T-helper 2 cell (primary cell): ENCODE measurements at places on chromosomes 2 and 18.

GRCh38 chr2:26034637-26034992 lies 731 bp downstream of the RAB10 start:
- DNase-seq: no peak

- DNase-seq: no peak
These were observed 176.9 kb downstream of the VAPA start for GRCh38 chr18:10090668-10091067.

GRCh38 chr18:24662412-24662821 lies 202.0 kb downstream of the HRH4 start:
- no peak for DNase-seq

DNA sequence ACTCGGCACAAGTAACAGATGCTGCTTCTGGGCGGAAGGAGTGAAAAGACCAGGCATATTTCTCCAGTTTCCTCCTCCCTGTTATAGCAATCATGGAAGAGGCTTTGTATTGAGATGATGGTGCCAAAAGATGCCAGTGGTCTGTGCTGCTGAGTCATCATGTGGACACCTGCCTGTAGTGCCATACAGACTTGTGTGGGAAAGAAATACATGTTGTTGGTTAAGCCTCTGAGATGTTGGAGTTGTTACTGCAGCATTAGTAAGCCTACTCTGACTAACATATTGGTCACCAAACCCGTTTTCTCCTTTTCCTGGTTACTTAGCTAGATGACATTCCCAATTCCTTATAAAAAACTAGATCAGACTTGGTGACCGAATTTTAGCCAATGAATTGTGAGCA lies 356.9 kb downstream of the ZNF521 start:
- DNase-seq: no peak

- DNase-seq: no peak
These were observed 87.1 kb downstream of the TSHZ1 start for GRCh38 chr18:75297731-75298130.

DNA sequence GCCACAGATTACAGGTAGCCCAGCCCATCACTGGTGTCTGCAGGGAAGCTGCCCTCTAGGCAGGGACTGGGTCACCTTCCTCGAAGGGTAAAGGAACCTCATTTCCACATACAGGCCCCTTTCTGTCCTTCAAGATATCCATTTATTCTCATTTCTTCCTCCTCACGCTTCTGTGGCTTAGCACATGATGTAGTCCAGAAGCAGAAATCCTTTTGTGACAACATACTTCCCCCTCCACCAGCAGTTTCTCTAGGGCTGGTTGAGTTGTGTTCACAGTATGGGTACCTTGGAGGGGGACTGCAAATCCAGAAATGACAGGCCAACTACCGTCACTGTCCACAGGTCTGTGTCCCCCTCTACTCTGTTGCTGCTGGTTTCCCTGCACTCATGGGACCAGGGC lies 364.9 kb downstream of the ANAPC1 start:
- no peak for DNase-seq

DNA sequence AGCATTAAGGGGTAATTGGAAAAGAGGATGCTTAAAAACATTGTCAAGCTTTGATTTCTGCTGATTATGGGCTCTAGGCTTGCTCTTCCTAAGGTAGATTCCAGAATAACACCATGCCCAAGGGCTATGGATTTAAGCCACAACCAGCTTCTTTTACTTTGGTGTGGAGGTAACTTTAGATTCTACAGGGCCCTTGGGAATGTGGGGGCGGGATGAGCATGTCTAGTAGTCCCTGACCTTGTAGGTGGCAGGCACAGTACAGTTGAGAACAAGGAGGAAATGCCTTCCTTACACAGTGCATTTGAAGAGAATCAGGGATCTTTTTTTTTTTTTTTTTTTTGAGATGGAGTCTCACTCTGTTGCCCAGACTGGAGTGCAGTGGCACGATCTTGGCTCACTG lies 364.2 kb downstream of the NYAP2 start:
- DNase-seq: no peak

DNA sequence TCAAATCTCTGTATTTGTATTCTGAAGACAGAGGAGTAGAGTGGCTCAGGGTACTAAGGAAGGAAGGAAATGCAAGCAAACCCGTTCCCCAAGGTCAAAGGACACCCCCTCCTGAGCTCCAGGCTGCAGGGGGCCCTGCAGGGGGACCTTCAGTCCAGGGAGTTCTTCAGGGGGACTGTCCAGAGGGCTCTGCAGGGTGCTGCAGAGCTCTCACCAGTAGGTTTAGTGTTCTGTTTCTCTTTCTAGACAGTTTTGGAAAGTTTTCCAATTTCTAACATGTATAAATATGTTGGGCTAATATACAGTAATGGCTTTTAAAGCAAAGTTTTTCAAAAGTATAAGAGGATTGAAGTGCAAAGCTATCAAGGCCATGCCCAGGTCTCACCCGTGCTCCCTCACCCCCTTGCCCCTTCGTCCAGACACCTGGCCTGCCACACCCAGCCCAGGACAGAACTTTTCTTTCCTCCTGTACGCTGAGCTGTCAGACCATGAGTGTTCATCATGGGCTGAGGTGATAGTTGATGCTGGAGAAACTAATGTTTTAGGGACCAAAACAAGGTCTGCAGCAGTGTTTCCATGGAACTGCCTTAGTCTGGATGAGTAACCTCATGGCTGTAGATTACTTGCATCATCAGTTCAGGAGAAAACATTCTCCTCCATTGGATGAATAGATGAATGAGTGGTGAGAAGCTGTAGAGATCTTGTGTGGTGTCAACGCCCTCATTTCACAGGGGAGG lies 134.2 kb downstream of the GLI2 start:
- no peak for DNase-seq

- no peak for DNase-seq
These were observed 127.0 kb upstream of the CHST9 start for GRCh38 chr18:27312153-27312552.

DNA sequence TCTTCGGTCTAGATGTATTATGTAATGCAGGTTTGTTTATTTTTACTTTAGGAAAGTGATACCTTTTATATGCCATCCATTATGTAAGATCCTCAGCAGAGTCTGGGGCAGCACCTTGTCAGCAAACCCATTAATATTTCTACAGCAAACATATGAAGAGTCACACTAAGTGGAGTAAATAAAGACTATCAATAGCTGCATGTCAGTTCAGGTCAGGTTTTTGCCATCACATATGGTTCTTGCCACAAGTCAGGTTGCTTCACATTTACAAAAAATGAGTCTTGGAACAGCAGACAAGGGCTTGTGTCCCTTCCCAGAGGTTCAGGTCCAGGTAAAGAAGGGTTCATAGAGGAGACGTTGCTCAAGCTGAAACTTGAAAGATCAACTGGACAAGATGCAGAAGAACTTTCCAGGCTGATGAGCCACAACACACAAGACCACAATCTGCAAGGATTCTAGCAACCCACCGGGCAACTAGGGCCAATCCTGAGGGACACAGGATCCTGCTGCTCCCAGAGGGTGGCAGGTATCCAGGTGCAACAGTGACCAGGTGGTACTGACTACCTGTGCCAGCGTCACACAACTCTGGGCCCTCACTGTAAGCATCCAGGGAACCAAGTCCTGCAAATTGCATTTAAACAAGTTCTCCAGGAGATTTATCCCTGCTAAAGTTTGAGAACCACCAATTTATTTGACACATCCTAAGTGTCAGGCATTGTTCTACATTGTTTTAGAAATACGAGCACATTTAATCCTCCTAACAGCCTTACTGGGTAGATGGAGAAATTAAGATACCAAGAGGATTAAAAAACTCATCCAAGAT lies 215.8 kb downstream of the ALPK2 start:
- no peak for DNase-seq

DNA sequence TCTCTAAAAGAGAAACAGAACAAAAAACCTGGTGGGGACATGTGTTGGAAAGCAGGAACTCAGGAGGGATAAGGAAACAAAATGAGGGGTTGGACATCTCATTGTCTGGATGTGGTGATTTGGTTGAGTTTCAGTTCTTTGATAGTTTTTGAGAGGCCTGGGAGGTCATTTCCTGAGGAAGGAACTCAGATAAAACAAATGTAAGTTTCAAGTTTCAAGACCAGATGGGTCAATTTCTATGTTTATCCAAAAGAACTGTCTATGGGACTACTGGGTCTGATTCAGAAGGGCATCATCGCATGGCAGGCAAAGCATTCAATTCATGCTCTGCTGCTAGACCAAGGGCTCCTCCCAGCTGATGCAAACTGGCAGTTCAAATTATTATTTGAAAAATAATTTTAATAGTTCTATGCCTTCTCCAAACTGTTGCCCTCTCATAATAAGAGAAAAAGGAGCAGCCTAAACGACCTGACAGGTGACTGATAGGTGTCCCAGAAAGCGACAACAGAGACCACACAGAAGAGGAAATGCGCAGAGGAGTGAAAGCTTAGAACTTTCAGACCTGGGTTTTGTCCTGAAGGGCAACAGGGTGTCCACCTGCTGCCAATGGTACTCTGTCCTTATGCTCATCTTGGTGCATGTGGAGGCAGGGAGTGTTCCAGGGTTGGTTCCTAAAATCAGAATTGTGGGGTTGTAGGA lies 39.3 kb upstream of the SH3RF3 start:
- no peak for DNase-seq

DNA sequence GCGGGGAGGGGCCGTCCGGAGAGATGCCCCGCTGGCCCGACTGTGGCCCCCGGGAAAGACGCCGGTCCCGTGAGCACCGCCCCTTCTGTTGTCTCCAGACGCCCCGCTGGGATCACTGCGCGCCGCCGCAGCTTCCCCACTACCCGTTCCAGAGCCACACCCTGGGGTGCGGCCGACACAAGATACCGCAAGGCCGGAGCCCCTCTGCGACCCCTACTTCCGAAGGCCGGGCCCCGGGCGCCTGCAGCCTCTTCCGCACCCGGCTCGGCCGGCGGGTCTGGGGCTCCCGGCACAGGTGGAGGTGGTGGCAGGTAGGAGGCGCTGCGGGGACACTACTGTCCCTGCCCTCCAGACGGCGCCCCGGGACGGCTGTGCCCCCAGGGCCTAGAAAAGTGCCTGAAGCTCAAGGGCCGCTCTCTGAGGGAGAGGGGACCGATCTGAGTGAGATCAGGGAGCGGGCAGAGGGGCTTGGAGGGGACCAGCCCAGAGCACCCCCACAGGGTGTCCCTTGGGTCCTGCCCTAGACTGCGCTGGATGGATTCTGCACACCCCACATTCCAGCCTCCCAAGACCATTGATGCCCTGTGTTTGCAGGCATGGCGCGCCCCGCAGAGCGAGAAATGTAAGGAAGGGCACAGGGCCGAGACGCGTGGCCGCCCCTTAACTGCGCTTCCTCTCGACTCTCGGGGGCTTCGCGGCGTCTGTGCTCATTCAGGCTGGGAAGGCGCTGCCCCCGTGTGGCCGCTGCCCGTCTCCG lies 80.0 kb downstream of the GFPT1 start:
- peak; percentile 36 for DNase-seq

DNA sequence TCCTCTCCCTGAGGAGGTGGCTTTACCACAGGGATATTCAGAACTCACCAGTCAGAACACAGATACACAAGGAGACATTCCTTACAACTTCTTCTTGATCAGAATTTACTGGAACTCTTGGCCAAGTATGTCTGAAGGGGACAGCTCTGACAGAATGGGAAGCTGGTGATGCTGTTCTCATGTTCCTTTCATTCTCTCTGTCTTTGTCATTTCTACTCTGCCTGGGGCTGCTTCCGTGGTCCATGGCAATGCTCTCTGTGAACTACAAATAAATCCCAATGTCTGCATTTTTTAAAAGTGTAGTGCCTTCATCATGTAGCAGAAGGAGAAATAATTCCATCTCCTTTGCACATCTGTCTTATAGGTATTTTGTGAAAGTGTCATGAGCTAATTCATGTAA lies 730.3 kb downstream of the CNTNAP5 start:
- no peak for DNase-seq

DNA sequence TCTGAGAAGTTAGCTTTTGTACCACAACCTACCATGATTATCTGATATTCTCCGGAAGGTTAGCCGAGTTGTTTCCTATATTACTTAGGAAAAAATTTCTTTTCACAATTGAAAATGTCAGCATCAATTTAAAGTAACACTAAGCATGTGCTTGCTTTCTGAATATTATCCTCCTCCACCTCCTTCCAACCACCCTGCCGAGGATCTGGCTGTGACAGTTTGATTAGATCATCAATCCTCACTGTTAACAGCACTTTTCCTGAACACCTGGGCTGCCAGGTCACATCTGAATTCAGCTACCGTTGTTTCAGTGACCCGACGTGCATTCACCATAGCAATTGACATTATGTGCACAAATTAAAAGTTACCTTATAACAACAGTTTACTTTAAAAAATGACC lies 207.0 kb downstream of the ZNF407 start:
- no peak for DNase-seq

GRCh38 chr2:6024784-6025183 lies 332.6 kb downstream of the SOX11 start:
- DNase-seq: no peak
